ENCODE measurements at places on chromosomes 5 and 9.

DNA sequence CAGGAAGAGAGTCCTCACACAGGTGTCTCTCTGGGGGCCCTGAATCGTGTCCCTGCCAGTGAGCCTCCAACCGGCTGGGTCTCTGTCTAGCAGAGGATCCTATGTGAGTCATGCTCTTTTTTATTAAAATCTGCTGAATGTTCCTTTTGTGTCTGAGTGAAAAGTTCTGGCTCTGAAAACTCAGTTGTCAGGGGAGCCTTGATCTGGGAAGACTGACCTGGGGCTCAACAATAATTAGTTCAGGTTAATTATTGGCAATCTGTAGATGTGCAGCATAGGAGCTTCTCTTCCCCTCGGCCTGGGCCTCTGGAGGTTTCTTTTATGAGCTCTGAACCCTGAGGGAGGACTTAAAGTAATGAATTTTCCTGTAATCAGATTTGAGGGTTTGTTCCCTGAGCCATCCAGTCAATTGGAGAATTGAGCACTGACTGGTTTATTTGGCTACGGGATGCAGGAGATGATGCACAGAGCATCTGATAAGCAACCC, 45.2 kb downstream of the ALG2 start:
- DNase-seq, result no peak

DNA sequence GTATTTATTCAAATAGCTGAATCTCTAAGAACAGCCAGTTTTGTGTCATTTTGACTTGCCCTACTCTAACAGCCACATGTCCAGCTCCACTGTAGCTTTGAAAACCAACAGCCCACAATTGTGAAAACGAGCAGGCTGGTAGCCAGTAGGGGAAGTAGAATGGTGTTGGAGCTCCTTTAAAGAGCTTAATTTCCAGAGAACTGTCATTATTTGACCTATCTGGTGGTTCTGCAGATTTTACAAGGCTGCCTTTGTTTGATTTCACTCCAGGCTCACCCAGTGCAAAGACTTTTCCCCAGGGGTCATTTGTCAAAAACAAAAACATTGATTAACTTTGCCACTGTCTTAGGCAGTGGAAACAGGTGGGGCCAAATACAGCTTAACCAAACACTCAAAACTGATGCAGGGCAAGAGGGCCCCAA, 3.2 kb upstream of the PJA2 start:
- DNase-seq, result no peak

GRCh38 chr9:18786196-18786595, 246.8 kb downstream of the SAXO1 start:
- DNase-seq, result no peak

DNA sequence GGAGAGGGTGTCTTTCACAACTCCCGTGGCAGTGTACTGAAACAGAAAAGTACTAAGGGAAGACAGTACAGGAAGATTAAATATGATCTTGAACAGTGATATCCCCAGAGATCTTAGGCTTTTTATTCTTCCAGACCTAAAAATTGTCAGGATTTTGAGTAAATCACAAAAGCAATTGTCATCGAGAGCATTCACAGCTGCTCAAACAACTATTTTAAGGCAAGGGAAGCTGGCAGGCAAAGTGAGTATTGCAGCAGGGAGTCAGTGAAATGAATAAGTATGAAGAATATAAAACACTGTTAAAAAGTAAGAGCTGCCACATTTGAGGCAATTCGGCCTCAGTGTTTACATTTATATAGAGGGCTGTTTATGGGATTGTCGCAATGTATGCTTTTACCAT, 479.0 kb downstream of the CAAP1 start:
- DNase-seq, result no peak

- no peak for DNase-seq
Observed at GRCh38 chr9:90141723-90142122, 500.9 kb downstream of the DIRAS2 start.

All from esophagus squamous epithelium (tissue), 5 donors.